ENCODE measurements at places on chromosomes 11 and 22.

GRCh38 chr11:118283756-118284350 lies 19.8 kb upstream of the MPZL2 start:
- DNase-seq, result no peak

DNA sequence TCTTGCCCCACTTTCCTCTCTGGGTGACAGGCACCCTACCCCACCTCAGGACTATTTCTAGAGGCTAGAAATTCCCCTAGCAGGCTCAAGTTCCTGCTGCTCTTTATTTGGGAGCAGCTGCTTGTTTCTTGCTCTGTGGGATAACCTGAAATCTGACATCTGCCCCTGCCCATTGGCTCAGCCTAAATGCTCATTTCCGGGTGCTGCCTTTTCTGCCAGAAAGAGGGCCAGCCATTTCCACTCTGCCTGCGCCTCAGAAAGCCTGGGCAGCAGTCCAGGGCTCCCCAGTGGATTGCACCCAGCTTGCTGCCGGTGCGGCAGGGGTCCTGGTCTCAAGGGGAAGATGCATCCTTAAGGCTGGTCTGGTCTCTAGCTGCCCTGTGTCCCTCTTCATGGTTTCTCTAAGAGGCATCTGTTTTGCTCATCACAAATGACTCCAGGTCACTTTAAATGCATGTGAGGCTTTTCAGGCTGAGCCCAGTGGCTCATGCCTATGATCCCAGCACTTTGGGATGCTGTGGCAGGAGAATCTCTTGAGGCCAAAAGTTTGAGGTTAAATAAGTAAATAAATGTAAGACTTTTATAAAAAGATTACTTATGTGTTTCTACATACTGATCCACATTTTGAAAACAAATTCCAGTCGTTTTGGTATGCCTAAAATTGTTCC lies 10.3 kb upstream of the PNPLA5 start:
- DNase-seq, result no peak

DNA sequence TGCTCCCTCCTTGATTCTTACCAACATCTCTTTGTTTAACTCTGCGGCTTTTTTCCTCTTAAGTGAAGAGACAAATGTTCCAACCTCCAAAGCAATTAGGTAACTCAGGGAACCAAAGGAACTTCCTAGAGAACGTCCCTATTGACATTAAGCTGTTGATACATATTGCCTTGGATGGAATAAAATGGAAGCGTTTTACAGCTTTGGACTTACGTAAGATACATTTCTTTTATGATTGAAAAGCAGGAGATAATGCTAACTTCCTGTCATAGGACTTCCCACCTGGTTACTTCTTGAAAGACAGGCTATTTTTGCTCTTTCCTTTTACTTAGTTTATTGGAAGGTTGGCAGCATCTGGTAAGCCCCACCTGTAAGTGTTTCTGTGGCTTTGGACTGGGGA lies 245.7 kb upstream of the CTSC start:
- no peak for DNase-seq

GRCh38 chr22:44112191-44112590 lies 68.5 kb upstream of the PARVG start:
- DNase-seq, result no peak

GRCh38 chr11:1619449-1619848 lies 2.5 kb downstream of the KRTAP5-4 start:
- no peak for DNase-seq
